ENCODE measurements at places on chromosomes 2 and 18.

- no peak for DNase-seq
Observed at GRCh38 chr2:224970311-224970710, 72.0 kb downstream of the DOCK10 start.

GRCh38 chr2:240410808-240411207 lies 24.7 kb upstream of the GPC1 start:
- no peak for DNase-seq

DNA sequence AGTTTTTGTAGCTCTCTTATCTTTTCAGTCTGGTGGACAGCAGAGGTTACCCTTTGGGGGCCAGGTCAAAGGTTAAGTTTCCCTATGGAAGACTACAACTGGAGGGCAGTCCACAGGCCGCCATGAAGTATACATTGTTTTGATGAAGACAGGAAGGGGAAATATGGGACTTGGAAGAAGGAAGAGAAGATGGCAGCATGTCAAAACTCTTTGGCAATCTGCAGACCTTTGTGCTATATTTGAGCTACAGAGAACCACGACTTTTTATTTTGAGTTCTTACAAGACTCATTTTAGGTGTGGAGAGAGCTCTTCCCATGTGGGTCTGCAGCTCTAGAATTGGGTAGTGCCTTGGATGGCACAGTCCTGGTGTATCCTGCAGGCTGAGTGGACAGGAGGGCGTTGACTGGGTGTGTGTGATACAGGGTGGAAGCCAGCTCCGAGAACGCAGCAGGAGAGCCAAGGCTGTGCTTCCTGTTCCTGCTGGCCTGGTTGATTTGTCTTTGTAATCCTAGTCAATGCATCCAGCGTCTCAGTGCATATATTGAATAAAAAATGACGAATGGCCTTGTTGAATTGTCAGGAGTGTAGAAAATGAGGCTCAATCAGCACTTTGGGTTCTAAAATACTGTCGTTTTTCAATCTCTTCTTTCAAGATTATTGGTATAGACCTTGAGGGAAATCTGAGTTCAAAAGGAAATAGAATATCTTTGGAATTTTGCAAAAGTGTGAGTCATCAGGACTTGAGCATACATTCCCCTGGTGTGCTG lies 11.5 kb downstream of the ITGA6 start:
- no peak for DNase-seq

- DNase-seq, result no peak
Observed at GRCh38 chr18:47265197-47265596, 13.7 kb upstream of the SKOR2 start.

GRCh38 chr2:221590861-221591365 lies 18.8 kb upstream of the EPHA4 start:
- no peak for DNase-seq

- DNase-seq, result peak; percentile 70
Observed at GRCh38 chr2:220051716-220052115, 424.3 kb downstream of the SLC4A3 start.

- DNase-seq, result no peak
Observed at GRCh38 chr2:69269330-69269729, 117.7 kb downstream of the GFPT1 start.

- DNase-seq, result no peak
Observed at GRCh38 chr2:54634564-54635511, 88.6 kb upstream of the EML6 start.
